ENCODE measurements at places on chromosomes 12 and 14.

- DNase-seq: no peak
Observed at GRCh38 chr12:120537856-120538220, 3.7 kb downstream of the RNF10 start.

GRCh38 chr12:113207613-113208040 lies 13.6 kb upstream of the TPCN1 start:
- no peak for DNase-seq

- no peak for DNase-seq
Observed at GRCh38 chr12:57692500-57692899, 1.4 kb upstream of the OS9 start.

- no peak for DNase-seq
Observed at GRCh38 chr12:22981711-22982110, 356.7 kb downstream of the ETNK1 start.

- no peak for DNase-seq
Observed at GRCh38 chr14:102678394-102678793, 85.9 kb downstream of the RCOR1 start.
